ENCODE measurements at places on chromosomes 6 and 20.
A peak's percentile ranks its signal among the peaks of the same experiment; 100 is the strongest.

- H3K4me3 ChIP-seq: no peak overlapping the region
- no peak for DNase-seq
- no peak overlapping the region for H3K27ac ChIP-seq
- H3K36me3 ChIP-seq: peaks cover 2% of the 10 kb centered on the region
- H3K4me1 ChIP-seq: peaks cover 3% of the 10 kb centered on the region
Observed at GRCh38 chr6:135537741-135538301, 40.3 kb upstream of the AHI1 start.

DNA sequence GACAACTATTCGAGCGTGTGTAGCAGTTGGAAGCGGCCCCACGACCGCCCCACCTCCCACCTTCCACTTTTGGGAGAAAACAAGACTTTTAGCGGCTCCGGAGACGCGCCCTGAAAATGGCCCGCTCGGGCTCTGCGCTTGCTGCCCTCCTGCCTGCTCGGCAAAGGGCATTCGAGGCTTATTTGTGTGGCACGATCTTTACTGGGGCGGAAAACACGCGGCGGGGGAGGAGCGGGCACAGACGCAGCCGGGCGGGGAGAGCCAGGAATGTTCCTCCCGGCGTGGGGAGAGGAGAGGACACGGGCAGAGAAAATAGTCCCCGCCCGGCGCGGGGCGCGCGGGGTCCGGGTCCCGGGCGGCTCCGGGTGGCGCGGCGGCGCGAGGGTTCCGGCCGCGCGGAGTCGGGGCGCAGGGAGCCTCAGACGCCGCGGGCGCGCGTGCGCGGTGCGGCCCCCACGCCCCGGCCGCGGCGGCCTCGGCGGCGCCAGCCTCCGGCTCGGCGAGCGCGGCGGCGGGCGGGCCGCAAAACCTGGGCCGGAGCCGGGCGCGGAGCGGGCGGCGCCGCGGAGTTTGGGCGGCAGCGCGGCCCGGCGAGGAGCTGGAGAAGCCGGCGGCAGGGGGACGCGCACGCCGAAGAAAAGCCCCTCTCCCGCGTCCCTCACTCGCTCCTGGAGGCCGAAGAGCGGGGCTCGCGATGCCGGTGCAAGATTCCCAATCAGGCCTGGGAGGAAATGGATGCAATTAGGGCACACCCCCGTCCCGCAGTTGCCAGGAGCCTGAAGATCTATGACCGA is 90.0 kb upstream of the ARID1B start:
- H3K4me3 ChIP-seq: peak overlapping the region; percentile 96
- H3K27me3 ChIP-seq: peaks cover 14% of the 10 kb centered on the region
- peak overlapping the region; percentile 97 for H3K27ac ChIP-seq

DNA sequence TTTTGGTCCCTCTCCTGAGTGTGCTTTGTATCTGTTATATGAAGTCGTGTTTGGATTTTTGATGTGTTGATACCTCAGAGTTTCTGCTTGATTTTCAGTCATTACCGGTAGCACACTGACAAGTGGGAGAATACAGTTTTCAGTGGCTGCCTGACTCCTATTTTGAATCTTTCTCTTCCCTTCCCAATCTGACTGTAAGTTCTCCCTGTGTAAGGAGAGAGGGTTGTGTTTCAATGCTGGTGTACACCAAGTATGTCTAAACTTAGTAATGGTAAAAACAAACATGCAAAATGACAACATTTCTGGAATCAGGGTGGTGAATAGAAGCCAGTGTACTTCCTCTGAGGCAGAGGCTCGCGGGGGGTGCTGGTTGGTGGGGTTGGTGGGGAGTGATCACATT is 103.4 kb downstream of the HIVEP1 start:
- no peak overlapping the region for H3K27ac ChIP-seq
- H3K4me1 ChIP-seq: peaks cover 44% of the 10 kb centered on the region
- no peaks in the 10 kb centered on the region for H3K27me3 ChIP-seq
- peaks cover 9% of the 10 kb centered on the region for H3K36me3 ChIP-seq
- DNase-seq: no peak

GRCh38 chr20:63459070-63459380 is 13.4 kb downstream of the KCNQ2 start:
- H3K27ac ChIP-seq: no peak overlapping the region
- H3K27me3 ChIP-seq: peaks cover 43% of the 10 kb centered on the region
- H3K36me3 ChIP-seq: no peaks in the 10 kb centered on the region
- peaks cover 2% of the 10 kb centered on the region for H3K4me1 ChIP-seq
- no peak for DNase-seq

- H3K27me3 ChIP-seq: no peaks in the 10 kb centered on the region
- H3K4me1 ChIP-seq: peaks cover 9% of the 10 kb centered on the region
- no peak overlapping the region for H3K27ac ChIP-seq
- no peak overlapping the region for H3K4me3 ChIP-seq
- H3K36me3 ChIP-seq: no peaks in the 10 kb centered on the region
Observed at GRCh38 chr6:82385961-82386360, 22.3 kb downstream of the TPBG start.

GRCh38 chr6:54655162-54655561 is 191.4 kb upstream of the FAM83B start:
- no peaks in the 10 kb centered on the region for H3K36me3 ChIP-seq
- H3K4me3 ChIP-seq: no peak overlapping the region
- H3K4me1 ChIP-seq: no peaks in the 10 kb centered on the region
- no peak overlapping the region for H3K27ac ChIP-seq
- no peak for DNase-seq

GRCh38 chr20:4234128-4234527 is 218.8 kb upstream of the RNF24 start:
- peaks cover 8% of the 10 kb centered on the region for H3K36me3 ChIP-seq
- no peak overlapping the region for H3K4me3 ChIP-seq
- no peak overlapping the region for H3K27ac ChIP-seq
- no peak for DNase-seq

- H3K4me3 ChIP-seq: no peak overlapping the region
- no peaks in the 10 kb centered on the region for H3K4me1 ChIP-seq
- H3K36me3 ChIP-seq: peaks cover 3% of the 10 kb centered on the region
- DNase-seq: no peak
- H3K27me3 ChIP-seq: peaks cover 15% of the 10 kb centered on the region
- H3K27ac ChIP-seq: no peak overlapping the region
Observed at GRCh38 chr6:129175066-129175465, 292.1 kb downstream of the LAMA2 start.

GRCh38 chr6:37541346-37541745 is 41.7 kb upstream of the CCDC167 start:
- peak overlapping the region; percentile 9 for H3K27ac ChIP-seq
- no peaks in the 10 kb centered on the region for H3K27me3 ChIP-seq
- no peak for DNase-seq
- H3K4me3 ChIP-seq: no peak overlapping the region

- peak overlapping the region; percentile 99 for H3K27ac ChIP-seq
- no peaks in the 10 kb centered on the region for H3K27me3 ChIP-seq
- peaks cover 65% of the 10 kb centered on the region for H3K4me1 ChIP-seq
- no peaks in the 10 kb centered on the region for H3K36me3 ChIP-seq
- DNase-seq: no peak
- peak overlapping the region; percentile 98 for H3K4me3 ChIP-seq
Observed at GRCh38 chr20:38872036-38872435, 54.2 kb upstream of the FAM83D start.

GRCh38 chr6:160260803-160261450 is 2.3 kb upstream of the SLC22A2 start:
- H3K27ac ChIP-seq: no peak overlapping the region
- peaks cover 2% of the 10 kb centered on the region for H3K36me3 ChIP-seq
- peaks cover 3% of the 10 kb centered on the region for H3K4me1 ChIP-seq
- peaks cover 56% of the 10 kb centered on the region for H3K27me3 ChIP-seq
- no peak overlapping the region for H3K4me3 ChIP-seq

- H3K27me3 ChIP-seq: no peaks in the 10 kb centered on the region
- no peak for DNase-seq
- H3K4me3 ChIP-seq: no peak overlapping the region
- H3K36me3 ChIP-seq: no peaks in the 10 kb centered on the region
- no peak overlapping the region for H3K27ac ChIP-seq
Observed at GRCh38 chr20:55586610-55587009, 418.7 kb downstream of the CBLN4 start.

DNA sequence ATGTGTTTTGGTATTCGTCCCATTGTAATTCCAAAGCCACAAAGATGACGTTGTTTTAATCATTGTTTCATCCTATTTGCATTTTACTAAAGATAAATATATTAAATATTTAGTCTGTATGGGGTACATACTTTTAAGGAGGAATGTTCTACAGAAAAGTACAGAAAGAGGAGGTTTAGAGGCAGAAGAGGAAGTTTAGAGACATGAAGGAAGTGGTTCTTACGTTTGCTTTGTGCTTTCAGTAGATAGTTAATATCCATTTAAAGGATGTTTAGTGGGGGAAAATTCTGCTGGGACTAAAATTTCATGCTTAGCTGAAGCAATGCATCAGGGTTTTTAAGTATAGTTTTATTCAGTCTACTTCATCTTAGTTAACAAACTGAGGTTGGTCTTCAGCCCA is 116.6 kb downstream of the CRYBG1 start:
- peaks cover 3% of the 10 kb centered on the region for H3K36me3 ChIP-seq
- peaks cover 10% of the 10 kb centered on the region for H3K27me3 ChIP-seq
- DNase-seq: no peak
- H3K4me1 ChIP-seq: peaks cover 3% of the 10 kb centered on the region
- H3K4me3 ChIP-seq: no peak overlapping the region

DNA sequence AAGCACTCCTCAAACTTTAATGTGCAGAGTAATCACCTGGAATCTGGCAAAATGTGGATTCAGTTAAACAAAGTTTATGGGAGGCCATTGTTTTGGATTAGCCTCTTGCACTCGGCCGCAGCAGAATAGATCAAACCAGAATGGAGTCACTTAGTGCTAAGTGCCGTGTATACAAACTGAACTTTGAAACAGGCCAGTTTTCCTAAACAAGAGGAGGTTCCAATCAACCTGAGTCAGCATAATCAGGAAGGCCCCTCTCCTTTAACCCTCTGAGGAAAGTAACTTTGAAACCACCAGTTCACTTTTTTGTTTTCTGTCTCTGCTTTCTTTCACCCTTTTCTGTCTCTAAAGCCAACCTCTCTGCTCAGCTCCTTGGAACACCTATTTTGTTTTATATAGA is 92.2 kb downstream of the UST start:
- peaks cover 2% of the 10 kb centered on the region for H3K36me3 ChIP-seq
- DNase-seq: no peak
- no peak overlapping the region for H3K27ac ChIP-seq

GRCh38 chr6:23340271-23340670 is 770.9 kb downstream of the HDGFL1 start:
- no peaks in the 10 kb centered on the region for H3K36me3 ChIP-seq
- no peak for DNase-seq
- H3K4me1 ChIP-seq: no peaks in the 10 kb centered on the region
- no peak overlapping the region for H3K4me3 ChIP-seq
- H3K27ac ChIP-seq: no peak overlapping the region

DNA sequence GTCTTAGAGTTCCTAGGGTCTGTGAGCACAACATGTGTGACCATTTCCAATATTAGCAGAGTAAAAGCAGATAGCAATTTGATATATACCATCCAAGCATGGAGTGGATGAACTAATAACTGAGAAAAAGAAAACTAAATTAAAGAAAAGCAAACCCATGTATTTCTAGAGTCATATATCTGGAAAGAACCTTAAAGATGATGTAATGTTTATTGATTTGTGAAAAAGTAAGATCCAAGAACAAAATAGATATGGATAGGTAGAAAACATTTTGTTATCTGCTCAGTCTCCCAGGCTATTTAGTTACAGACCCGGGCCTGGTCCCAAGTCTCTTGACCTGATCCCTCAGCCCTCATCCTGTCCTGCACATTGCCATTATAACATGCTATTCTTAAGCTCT is 526.8 kb downstream of the EPM2A start:
- no peaks in the 10 kb centered on the region for H3K36me3 ChIP-seq
- H3K4me1 ChIP-seq: peaks cover 1% of the 10 kb centered on the region
- H3K27ac ChIP-seq: no peak overlapping the region

GRCh38 chr6:13711733-13712598 is at the start of gene RANBP9:
RANBP9 (minus strand) TSS chr6:13711835; CDS start chr6:13711505, 330 bp downstream.
- peaks cover 37% of the 10 kb centered on the region for H3K4me1 ChIP-seq
- H3K4me3 ChIP-seq: peak within 1 kb of the TSS; percentile 98
- H3K27ac ChIP-seq: peak within 1 kb of the TSS; percentile 96
- H3K36me3 ChIP-seq: peaks cover 5% of the 10 kb centered on the region
- DNase-seq: peak; percentile 84

GRCh38 chr6:150346346-150346745 is 22.5 kb upstream of the IYD start:
- H3K27ac ChIP-seq: no peak overlapping the region
- H3K27me3 ChIP-seq: peaks cover 44% of the 10 kb centered on the region
- no peak for DNase-seq
- H3K4me1 ChIP-seq: no peaks in the 10 kb centered on the region

Measured in T-helper 17 cell (primary cell).